Spleen (tissue), 13 donors: ENCODE measurements at places on chromosomes 3 and 15. TPM values are rescaled to one million over a fixed set of nuclear protein-coding genes. Genes with fewer than 3 reads are reported as not detected.
A peak's percentile ranks its signal among the peaks of the same experiment; 100 is the strongest.

The KCNAB1 gene
- 6.9 TPM for total RNA-seq

The EPHA6 gene
- total RNA-seq = not detected

The MESP2 gene
- total RNA-seq = not detected

The GHRL gene
- 4.2 TPM for total RNA-seq

The CCR1 gene
- 57.6 TPM for total RNA-seq

The EOMES gene
- 7.7 TPM for total RNA-seq

DNA sequence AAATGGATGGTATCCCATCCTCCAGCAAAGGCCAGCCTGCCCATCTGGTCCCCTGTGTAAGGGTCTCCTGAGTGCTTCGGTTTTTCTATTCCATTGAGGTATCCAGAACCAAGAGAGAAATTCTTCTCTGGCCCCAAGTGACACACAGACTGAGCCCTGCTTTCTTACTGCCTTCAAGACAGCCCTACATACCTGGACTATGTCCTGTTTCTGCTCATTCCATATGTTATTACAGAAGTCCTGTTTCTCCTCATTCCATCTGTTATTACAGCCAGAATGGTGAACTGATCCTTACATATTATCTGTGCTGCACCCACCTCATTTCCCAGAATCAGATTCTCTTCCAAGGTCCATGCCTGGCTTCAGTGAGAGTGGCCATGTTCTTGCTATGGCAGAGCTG, 115.2 kb downstream of the DCLK3 start:
- no peak for DNase-seq
- no peak overlapping the region for H3K27ac ChIP-seq
- H3K27me3 ChIP-seq = no peaks in the 10 kb centered on the region
- no peaks in the 10 kb centered on the region for H3K4me1 ChIP-seq

GRCh38 chr3:190192087-190192486, 71.4 kb upstream of the P3H2 start:
- no peak overlapping the region for H3K4me3 ChIP-seq
- H3K36me3 ChIP-seq = no peaks in the 10 kb centered on the region
- no peak overlapping the region for H3K27ac ChIP-seq
- H3K27me3 ChIP-seq = no peaks in the 10 kb centered on the region
- H3K4me1 ChIP-seq = no peaks in the 10 kb centered on the region
- DNase-seq = no peak

GRCh38 chr3:171101982-171102641, 75.6 kb upstream of the SLC2A2 start:
- H3K4me3 ChIP-seq = no peak overlapping the region
- no peaks in the 10 kb centered on the region for H3K4me1 ChIP-seq
- H3K27me3 ChIP-seq = no peaks in the 10 kb centered on the region
- no peak overlapping the region for H3K27ac ChIP-seq
- peaks cover 28% of the 10 kb centered on the region for H3K36me3 ChIP-seq
- no peak for DNase-seq

GRCh38 chr3:44186712-44187111, 55.0 kb upstream of the TOPAZ1 start:
- no peaks in the 10 kb centered on the region for H3K27me3 ChIP-seq
- no peaks in the 10 kb centered on the region for H3K4me1 ChIP-seq
- no peak overlapping the region for H3K4me3 ChIP-seq
- H3K27ac ChIP-seq = no peak overlapping the region

- H3K36me3 ChIP-seq = no peaks in the 10 kb centered on the region
- H3K4me3 ChIP-seq = no peak overlapping the region
- H3K27me3 ChIP-seq = no peaks in the 10 kb centered on the region
- DNase-seq = no peak
- H3K4me1 ChIP-seq = no peaks in the 10 kb centered on the region
Measured at GRCh38 chr15:71654720-71655174, 155.6 kb upstream of the NR2E3 start.

DNA sequence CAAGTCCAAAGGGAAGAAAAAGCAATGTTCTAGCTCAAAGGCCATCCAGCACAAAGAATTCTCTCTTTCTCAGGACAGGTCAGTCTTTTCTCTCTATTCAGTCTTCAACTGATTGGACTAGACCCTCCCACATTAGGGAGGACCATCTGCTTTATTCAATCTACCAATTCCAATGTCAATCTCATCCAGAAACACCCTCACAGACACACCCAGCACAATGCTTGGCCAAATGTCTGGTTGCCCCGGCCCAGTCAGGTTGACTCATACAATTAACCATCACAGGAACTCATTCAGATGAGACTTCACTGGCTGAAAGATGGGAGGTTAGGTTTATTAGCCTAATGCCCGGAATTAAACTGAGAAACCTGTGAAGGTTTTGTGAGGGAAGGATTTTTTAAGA, 32.4 kb downstream of the ACAN start:
- no peaks in the 10 kb centered on the region for H3K36me3 ChIP-seq
- no peaks in the 10 kb centered on the region for H3K27me3 ChIP-seq
- peaks cover 8% of the 10 kb centered on the region for H3K4me1 ChIP-seq
- no peak overlapping the region for H3K27ac ChIP-seq

- H3K4me1 ChIP-seq = no peaks in the 10 kb centered on the region
- H3K27ac ChIP-seq = no peak overlapping the region
- no peaks in the 10 kb centered on the region for H3K36me3 ChIP-seq
- no peak overlapping the region for H3K4me3 ChIP-seq
Measured at GRCh38 chr3:13249664-13250390, 170.3 kb downstream of the NUP210 start.

GRCh38 chr3:29605845-29606244, 325.0 kb downstream of the RBMS3 start:
- H3K4me1 ChIP-seq = peaks cover 9% of the 10 kb centered on the region
- H3K36me3 ChIP-seq = no peaks in the 10 kb centered on the region
- no peak overlapping the region for H3K27ac ChIP-seq
- DNase-seq = no peak
- no peak overlapping the region for H3K4me3 ChIP-seq

- no peak for DNase-seq
- no peak overlapping the region for H3K4me3 ChIP-seq
- H3K27me3 ChIP-seq = no peaks in the 10 kb centered on the region
- no peaks in the 10 kb centered on the region for H3K36me3 ChIP-seq
- H3K4me1 ChIP-seq = no peaks in the 10 kb centered on the region
Measured at GRCh38 chr3:127097481-127097880, 95.5 kb upstream of the PRR23E start.

GRCh38 chr3:167559924-167560323, 86.1 kb upstream of the SERPINI2 start:
- H3K27ac ChIP-seq = no peak overlapping the region
- no peaks in the 10 kb centered on the region for H3K4me1 ChIP-seq
- H3K27me3 ChIP-seq = no peaks in the 10 kb centered on the region
- H3K4me3 ChIP-seq = no peak overlapping the region

DNA sequence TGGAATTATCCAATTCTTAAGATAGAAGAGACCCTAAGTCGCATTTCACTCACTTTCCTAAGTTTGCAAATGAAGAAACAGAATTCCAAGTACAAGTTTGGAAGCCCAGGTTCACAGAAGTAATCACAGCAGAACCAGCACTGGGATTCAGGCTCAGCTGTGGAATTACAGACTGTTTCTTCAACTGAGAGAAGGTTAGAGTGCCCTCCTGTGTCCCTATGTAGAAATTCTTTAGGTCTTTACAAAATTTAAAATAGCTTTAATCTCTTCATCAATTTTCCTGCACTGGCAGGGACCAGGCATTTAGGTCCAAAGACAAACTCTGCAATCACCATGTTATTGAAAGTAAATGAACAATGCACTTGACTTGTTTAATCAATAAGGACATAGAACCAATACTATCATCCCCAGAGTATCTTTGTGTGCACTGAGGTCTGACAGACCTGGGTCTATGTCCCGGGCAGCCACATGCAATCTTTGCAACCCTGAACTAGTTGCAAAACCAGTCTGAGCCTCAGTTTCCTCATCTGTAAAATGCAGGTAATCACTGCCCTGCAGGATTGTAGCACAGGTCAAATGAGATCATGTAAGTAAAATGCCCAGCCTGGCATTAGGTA, 96.3 kb upstream of the ZBED2 start:
- DNase-seq = no peak
- no peaks in the 10 kb centered on the region for H3K4me1 ChIP-seq
- no peaks in the 10 kb centered on the region for H3K27me3 ChIP-seq

GRCh38 chr15:95347837-95348236, 982.7 kb upstream of the NR2F2 start:
- no peak for DNase-seq
- H3K27ac ChIP-seq = no peak overlapping the region
- no peaks in the 10 kb centered on the region for H3K27me3 ChIP-seq
- H3K4me3 ChIP-seq = no peak overlapping the region
- no peaks in the 10 kb centered on the region for H3K36me3 ChIP-seq
- H3K4me1 ChIP-seq = no peaks in the 10 kb centered on the region

- H3K36me3 ChIP-seq = no peaks in the 10 kb centered on the region
- no peaks in the 10 kb centered on the region for H3K4me1 ChIP-seq
- no peaks in the 10 kb centered on the region for H3K27me3 ChIP-seq
- no peak for DNase-seq
Measured at GRCh38 chr3:176927706-176928581, 269.3 kb downstream of the TBL1XR1 start.

DNA sequence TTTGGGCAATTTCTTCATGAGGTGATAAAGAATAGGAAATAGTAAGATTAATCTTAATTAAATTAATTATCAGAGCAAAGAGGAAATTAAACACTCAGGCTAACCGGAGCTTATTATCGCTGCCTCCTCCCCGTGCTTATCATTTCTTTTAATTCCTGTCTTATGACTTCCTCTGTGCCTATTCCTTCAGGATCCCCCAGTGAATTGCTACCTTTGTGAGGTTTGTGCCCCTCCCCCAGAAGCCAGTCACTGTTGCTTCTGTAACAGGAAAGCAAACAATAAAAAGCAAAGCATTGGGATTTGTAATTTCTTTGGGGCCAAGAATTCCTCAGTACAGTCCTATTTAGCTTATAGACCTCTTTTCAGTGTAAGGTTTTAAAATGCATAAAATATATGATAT, 164.5 kb downstream of the CADPS start:
- no peak overlapping the region for H3K27ac ChIP-seq
- no peak for DNase-seq
- no peak overlapping the region for H3K4me3 ChIP-seq

GRCh38 chr3:132730891-132731580, 8.8 kb upstream of the NPHP3 start:
- DNase-seq = no peak
- no peaks in the 10 kb centered on the region for H3K27me3 ChIP-seq
- no peaks in the 10 kb centered on the region for H3K36me3 ChIP-seq
- no peak overlapping the region for H3K27ac ChIP-seq
- H3K4me3 ChIP-seq = no peak overlapping the region

- peaks cover 69% of the 10 kb centered on the region for H3K4me1 ChIP-seq
- H3K36me3 ChIP-seq = no peaks in the 10 kb centered on the region
- peak; percentile 8 for DNase-seq
- H3K4me3 ChIP-seq = no peak overlapping the region
Measured at GRCh38 chr3:12656850-12657249, 7.1 kb downstream of the RAF1 start.

DNA sequence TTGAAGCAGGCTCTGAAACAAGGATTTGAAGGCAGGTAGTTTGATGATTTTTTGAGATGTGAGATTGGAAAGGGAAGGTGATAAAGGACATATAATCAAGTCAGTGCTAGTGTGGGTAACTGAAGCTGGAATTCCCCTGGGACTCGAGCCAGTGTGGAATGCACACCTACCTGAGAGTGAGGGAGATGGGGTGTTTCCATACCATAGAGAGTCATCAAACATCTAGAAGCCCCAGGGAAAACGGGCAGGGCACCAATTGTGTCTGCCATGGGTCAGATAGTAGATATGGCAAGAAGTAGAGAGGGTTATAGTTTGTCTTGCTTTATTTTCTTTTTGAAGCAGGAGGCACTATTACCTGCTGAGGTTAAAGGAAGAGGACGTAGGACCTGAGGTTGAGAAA, 120.0 kb downstream of the SSR3 start:
- H3K4me1 ChIP-seq = no peaks in the 10 kb centered on the region
- H3K4me3 ChIP-seq = no peak overlapping the region
- no peaks in the 10 kb centered on the region for H3K36me3 ChIP-seq
- DNase-seq = no peak
- H3K27ac ChIP-seq = no peak overlapping the region
- peaks cover 8% of the 10 kb centered on the region for H3K27me3 ChIP-seq

GRCh38 chr15:48859426-48859825, 18.5 kb upstream of the EID1 start:
- no peak overlapping the region for H3K27ac ChIP-seq
- peaks cover 10% of the 10 kb centered on the region for H3K4me1 ChIP-seq
- no peak overlapping the region for H3K4me3 ChIP-seq
- H3K27me3 ChIP-seq = no peaks in the 10 kb centered on the region
- H3K36me3 ChIP-seq = no peaks in the 10 kb centered on the region

- H3K4me1 ChIP-seq = no peaks in the 10 kb centered on the region
- H3K36me3 ChIP-seq = no peaks in the 10 kb centered on the region
- DNase-seq = no peak
- no peak overlapping the region for H3K4me3 ChIP-seq
- no peak overlapping the region for H3K27ac ChIP-seq
Measured at GRCh38 chr3:70501561-70501960, 189.1 kb upstream of the MDFIC2 start.

DNA sequence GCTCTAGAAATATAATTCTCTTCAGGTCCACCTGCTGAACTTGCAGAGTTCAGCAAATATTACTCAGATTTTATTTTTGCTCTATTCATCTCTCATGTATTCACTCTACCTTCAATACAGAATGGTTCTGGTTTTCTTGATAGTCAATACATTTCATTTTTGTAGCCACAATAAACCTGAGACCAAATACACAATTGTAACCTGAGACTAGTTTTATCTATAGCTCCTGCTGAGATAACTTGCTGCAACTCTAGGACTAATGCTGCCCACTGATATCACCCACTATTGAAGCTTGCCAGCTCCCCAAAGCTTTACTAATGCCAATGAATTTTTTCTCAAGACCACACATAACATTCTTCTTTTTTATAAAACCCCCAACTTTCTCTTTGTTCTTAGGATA, 229.3 kb downstream of the NSUN3 start:
- no peak overlapping the region for H3K27ac ChIP-seq
- no peak for DNase-seq
- H3K36me3 ChIP-seq = no peaks in the 10 kb centered on the region
- H3K4me1 ChIP-seq = no peaks in the 10 kb centered on the region
- no peaks in the 10 kb centered on the region for H3K27me3 ChIP-seq

DNA sequence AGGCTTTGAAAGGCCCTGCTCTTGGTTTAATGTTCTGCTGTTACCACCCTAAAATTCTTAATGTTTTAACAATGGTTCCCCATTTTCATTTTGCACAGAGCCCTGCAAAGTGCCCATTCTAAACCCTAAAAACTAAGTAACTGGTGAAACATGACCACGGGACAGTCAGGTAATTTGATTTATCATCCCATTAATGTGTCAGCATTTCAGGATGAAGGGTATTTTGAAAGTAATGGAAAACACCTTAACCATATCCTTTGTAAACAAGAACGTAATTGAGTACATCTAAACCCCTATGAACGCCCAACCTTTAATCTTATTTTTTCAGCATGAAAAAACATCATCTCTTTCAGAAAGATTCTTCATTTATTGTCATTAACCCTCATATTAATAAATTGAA, 164.9 kb upstream of the IL12A start:
- no peaks in the 10 kb centered on the region for H3K27me3 ChIP-seq
- H3K36me3 ChIP-seq = no peaks in the 10 kb centered on the region
- DNase-seq = no peak
- peaks cover 12% of the 10 kb centered on the region for H3K4me1 ChIP-seq
- peak overlapping the region; percentile 37 for H3K27ac ChIP-seq
